Right ventricle myocardium inferior (tissue), 1 donor: ENCODE measurements at places on chromosomes 3 and 15.

GRCh38 chr15:98957655-98958054 is 49.9 kb downstream of the PGPEP1L start:
- no peak for DNase-seq

- DNase-seq = no peak
Observed at GRCh38 chr3:16240229-16241023, 24.3 kb downstream of the DPH3 start.

DNA sequence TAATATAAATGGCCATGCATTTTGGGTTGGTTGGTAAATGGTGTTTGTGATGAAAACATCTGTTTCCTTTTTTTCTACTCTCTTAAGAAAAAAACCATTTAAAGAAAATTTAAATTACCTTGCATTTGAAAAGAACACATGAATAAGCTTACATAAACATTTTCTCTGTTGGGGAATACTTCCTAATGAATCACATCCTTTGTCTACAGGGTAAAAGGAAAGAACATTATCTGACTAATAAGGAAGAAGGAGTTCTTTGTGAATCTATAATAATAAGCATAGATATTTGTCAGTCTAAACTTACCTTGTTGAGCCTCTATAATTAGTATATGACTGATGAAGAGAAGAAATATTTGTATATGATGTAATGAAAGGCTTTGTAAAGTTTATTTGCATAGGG is 254.1 kb upstream of the ZNF717 start:
- DNase-seq = no peak

- DNase-seq = no peak
Observed at GRCh38 chr15:72168131-72168807, 29.3 kb downstream of the GRAMD2A start.

- DNase-seq = no peak
Observed at GRCh38 chr15:61701455-61701854, 358.8 kb downstream of the VPS13C start.

DNA sequence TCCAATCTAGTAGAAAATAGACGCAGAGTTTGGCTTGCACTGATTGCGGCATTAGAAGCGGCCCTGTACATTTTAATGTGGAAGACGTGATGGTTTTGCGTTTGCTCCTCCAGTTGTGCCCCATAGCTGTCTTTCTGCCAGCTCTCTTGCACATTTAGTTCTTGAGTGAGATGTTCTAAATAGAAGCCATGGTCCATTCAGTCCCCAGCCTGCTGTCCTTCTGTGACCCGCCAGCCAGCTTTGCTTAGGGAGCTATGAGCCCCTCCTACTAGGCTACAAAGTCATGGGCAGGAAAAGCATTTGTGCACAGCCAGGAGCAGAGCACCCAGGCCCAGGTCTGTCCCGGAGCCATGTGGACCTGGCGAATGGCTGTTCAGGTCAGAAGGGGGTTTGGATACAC is 50.3 kb downstream of the APBA2 start:
- no peak for DNase-seq

DNA sequence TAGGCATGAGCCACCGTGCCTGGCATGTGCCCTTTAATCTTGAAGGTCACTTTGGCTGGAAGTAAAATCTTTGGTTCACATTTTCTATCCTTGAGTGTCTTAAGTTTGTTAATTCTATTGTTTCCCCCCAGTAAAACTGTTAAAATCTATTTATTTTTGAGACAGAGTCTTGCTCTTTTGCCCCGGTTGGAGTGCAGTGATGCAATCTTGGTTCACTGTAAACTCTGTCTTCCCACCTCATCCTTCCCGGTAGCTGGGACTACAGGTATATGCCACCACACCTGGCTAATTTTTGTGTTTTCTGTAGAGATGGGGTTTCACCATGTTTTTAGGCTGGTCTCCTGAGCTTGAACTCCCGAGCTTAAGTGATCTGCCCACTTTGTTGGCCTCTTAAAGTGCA is 7.7 kb downstream of the PPP4R2 start:
- no peak for DNase-seq

GRCh38 chr15:52635908-52636307 is 43.3 kb downstream of the ATOSA start:
- DNase-seq = no peak

GRCh38 chr3:127884041-127884440 is 31.0 kb upstream of the KBTBD12 start:
- no peak for DNase-seq

DNA sequence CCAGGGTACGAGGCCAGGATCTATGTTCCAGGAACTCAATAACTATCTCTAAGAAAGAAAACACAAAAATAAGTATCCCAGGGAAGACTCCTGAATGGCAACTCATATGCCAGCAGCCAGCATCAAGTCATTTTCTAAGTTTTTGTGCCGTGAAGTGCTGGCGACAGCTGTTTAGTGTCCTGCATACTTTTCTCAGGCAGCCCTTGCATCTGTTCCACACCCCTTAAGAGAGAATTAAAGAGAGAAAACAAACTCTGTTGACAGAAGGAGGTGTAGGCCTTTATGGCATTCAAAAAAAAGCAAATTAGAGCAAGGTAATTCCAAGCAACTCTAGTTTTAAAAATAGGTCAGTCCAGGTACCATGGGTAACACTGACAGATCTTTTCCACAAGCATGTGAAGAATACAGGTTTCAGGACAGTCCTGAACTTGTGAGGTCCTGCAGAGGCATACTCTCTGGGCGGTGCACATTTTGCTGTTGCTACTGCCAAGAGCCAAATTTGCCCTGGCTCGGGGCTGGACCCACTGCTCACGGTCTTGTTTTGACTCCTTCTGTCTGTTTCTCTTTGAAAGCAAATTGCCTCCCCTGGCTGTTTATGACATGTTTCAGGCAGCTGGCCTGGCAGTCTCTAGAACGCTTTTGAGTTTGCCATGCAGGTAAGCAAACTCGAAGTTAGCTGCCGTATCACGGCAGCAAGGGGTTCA is 252.1 kb upstream of the ADAMTS9 start:
- peak; percentile 61 for DNase-seq

GRCh38 chr3:54042259-54042823 is 80.0 kb upstream of the CACNA2D3 start:
- no peak for DNase-seq

DNA sequence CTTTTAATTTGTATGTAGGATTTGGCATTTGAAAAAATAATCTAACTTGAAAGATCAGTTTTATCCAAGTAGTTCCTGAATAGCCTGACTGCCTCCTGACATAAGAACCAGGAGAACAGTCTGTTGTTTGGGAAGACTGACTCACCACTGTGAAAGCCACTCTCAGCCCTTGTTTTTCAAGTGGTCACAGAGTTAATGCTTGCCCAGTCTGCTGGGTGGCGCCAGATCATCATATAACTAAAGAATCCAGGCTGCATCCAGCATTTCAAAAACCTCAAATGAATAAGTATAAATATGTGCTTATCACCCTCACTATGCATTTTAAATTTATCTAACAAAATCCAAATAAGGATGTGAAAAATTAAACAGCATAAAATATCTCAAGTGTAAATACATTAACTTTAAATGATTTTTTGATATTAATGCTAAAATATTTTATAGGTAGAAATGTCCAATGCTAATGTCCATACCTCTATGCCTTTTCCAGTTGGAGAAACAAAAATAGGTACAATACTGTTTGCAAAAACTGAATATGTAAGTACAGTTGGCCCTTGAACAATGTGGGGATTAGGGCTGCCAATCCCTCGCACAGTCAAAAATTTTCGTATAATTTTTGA is 26.9 kb upstream of the ZBBX start:
- DNase-seq = no peak

GRCh38 chr3:34174740-34175139 is 376.3 kb downstream of the PDCD6IP start:
- DNase-seq = no peak

- DNase-seq = no peak
Observed at GRCh38 chr15:76060118-76060989, 569 bp downstream of the TMEM266 start.

- DNase-seq = no peak
Observed at GRCh38 chr3:34106879-34107278, 308.4 kb downstream of the PDCD6IP start.

- no peak for DNase-seq
Observed at GRCh38 chr15:57494581-57494980, 97.1 kb upstream of the MYZAP start.

DNA sequence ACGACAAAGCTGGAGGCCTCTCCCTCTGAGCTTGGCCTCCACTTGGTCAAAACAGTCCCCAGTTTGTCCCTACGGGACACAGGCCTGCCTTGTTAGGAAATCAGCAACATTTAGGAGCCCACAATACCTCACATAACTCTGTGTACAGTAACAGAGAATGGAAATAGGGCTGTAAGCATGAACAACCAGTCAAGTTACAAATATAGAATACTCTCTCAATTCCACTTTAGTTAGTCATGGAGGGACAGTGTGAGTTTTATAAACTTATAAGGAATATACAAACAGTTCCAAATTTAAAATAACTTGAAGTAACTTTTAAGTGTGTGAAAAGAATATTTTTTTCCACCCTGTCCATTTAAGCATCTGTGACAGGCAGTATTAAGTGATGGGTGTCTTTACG is 129.4 kb downstream of the PGPEP1L start:
- DNase-seq = no peak

DNA sequence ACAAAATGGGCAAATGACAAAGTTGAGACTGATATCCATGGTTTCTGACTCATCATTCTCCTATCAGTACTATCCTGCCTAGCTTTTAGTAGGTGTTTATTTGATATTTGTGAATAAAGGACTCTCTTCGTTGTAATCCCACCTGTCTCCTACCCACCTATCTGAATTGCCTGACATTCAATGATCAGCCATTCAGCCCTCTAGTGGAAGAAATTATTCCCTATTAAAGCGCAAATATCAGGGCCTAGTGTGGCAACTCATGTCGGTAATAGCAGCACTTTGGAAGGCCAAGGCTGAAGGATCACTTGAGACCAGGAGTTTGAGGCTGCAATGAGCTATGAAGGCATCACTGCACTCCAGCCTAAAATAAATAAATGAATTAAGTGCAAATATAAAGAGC is 195.7 kb upstream of the SETMAR start:
- DNase-seq = no peak

DNA sequence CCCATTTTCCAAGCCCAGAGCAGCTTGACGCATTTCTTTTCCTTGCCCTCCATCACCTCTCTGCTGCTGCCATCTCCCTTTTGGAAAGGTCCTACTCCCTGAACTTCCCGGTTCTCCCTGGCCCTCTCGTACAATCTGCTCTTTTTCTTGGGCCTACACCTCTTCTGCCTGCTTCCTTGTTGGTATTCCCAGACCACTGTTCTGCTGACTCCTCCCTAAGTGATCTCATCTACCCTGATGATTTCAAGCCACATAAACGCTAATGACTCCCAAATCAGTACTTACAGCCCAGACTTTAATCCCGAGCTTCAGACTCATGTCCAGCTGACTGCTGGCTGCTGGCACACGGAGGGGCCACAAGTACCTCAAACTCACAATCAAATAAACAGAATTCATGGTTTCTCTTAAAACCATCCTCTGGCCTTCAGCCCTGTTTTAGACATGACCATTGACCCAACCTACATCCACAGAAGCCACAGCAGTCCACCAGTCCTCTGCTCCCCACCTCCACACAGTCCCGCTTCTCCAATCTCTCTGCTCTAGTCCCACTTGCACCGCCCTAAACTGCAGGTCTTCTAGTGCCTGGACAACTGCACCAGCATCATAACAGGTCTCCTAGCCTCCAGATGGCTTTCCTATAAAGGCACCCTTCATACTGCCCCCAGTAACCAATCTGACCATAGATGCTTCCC is 57.6 kb downstream of the AAGAB start:
- no peak for DNase-seq

DNA sequence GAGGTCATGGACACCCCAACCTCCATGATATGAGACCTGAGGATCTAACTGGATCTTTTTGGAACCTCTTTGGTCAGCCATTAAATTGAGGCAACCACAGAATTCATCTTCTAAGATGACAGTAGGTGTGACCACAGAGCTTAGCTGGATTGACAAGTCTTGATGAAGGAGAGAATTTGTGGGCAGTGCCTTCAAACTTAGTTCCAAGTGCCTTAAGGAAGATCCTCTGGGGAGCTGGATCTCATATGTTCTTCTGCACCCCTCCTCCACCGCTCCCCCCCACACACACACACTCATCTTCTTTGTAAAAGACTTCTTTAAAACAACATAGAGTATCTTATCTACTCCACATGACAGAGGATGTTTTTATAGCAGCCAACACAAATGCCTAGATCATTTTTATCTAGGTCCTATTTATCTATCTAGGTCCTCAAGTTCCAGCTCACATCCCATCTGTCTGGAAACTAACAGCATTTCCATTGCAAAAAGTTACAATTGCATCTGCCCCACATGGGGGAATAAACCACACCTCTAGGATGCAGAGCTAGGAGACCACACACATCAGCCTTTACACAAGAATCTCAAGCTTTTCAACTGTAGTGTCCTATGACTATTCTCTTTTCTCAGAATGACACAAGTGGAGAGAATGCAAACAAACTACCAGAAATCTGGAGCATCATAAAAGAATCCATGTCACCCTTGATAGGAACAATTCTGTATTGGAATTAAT is 37.4 kb downstream of the WWTR1 start:
- no peak for DNase-seq

- no peak for DNase-seq
Observed at GRCh38 chr15:47376190-47376589, 341.1 kb upstream of the SEMA6D start.

- peak; percentile 50 for DNase-seq
Observed at GRCh38 chr3:191356631-191357439, 26.5 kb upstream of the UTS2B start.

GRCh38 chr3:14768182-14768790 is 50.5 kb upstream of the FGD5 start:
- DNase-seq = no peak

- DNase-seq = no peak
Observed at GRCh38 chr3:157444797-157445184, 8.1 kb downstream of the PTX3 start.
